ENCODE measurements at places on chromosomes 6 and 20.

GRCh38 chr6:131982740-131983259 is 31.6 kb upstream of the CCN2 start:
- DNase-seq: peak; percentile 75

DNA sequence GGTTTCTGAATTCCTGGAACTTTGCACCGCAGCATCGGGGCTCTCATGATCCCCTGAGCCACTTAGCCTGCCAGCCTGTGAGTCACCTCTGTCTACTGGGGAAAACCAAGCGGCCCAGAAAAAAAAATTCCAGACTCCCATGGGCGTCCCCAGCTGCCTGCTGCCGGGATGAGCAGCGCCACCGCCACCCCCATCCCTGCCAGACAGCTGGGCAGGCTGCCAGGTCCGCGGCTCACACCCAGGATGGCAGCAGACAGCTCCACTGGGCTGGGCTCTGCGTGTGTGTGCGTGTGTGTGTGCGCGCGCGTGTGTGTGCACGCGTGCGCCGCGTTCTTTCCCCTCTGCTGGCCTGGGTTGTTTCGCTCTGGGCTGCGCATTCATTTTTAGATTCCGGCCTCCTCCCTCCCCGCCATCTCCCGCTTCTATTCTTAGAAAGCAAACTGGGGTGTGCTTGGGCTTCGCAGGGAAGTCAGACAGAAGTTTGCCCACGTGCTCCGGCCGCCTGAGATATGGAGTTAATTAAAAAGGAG is 38.9 kb upstream of the PMEPA1 start:
- peak; percentile 47 for DNase-seq

DNA sequence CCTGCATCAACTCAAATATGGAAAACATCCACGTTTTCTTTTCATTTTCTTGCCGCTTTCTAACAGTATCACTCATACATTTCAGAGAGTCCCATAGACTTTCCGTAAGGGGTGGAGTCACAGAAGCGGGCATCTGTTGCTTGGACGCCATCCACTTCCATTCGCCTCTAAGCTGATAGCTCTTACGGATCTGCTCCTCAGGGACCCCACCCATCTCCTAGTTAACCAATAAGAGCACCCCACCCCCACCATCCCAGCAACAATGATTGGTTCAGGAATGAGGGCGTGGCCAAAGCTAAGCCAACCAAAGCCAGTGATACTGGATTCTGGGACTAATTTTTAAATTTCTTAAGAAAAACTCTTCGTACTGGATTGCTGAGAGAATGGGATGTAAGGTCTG is 42.4 kb downstream of the SLC2A10 start:
- DNase-seq: no peak

GRCh38 chr6:137181891-137182653 is 8.6 kb upstream of the IL22RA2 start:
- DNase-seq: no peak

DNA sequence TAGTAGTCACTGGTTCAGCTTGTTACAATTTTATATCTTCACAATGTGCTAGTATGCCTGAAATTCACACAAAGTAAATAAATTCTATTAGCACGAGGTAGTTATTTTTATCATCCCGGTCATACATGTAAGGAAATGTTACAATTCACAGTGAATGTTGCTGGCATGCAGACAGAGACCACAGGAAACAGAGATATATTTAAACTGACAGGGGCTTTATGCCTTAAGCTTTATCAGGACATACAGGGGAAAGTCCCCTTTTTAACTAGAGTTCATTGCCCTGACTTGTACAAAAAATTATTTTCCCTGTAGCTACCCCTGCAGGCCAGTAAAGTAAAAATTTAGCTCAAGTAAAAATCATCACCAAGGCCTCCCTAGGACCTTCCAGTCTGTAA is 712.0 kb upstream of the NRSN1 start:
- no peak for DNase-seq

GRCh38 chr6:116060572-116061283 is at the start of gene FRK:
FRK (minus strand) TSS chr6:116060891; CDS start chr6:116060311, 580 bp downstream.
- DNase-seq: no peak

GRCh38 chr6:92820601-92821000 is 598.8 kb downstream of the EPHA7 start:
- DNase-seq: no peak

DNA sequence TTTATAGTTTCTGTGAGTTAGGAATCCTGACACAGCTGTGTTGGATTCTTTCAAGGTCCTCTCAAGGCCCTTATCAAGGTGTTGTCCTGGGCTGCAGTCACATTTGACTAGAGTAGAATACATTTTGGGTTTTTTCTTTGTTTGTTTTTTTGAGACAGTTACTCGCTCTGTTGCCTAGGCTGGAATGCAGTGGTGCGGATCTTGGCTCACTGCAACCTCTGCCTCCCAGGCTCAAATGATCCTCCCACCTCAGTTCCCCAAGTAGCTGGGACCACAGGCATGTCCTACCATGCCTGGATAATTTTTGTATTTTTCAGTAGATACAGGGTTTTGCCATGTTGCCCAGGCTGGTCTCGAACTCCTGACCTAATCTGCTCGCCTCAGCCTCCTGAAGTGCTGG is 15.7 kb downstream of the NFYA start:
- DNase-seq: no peak

GRCh38 chr6:131868836-131869235 is 61.0 kb downstream of the ENPP1 start:
- no peak for DNase-seq
